ENCODE measurements at places on chromosomes 3 and 15. TPM values are rescaled to one million over a fixed set of nuclear protein-coding genes. Genes with fewer than 3 reads are reported as not detected.

The CLRN1 gene
- not detected for total RNA-seq

The IL16 gene
- 0.42 TPM for total RNA-seq

The FGD5 gene
- 0.28 TPM for total RNA-seq

The MME gene
- 12.8 TPM for total RNA-seq

The CAMKV gene
- not detected for total RNA-seq

The CFAP161 gene
- total RNA-seq, result not detected

The SV2B gene
- not detected for total RNA-seq

The HRG gene
- total RNA-seq, result not detected

The IL17RC gene
- total RNA-seq, result 42.2 TPM

The HEMK1 gene
- 15.9 TPM for total RNA-seq

The MAP4 gene
- 92.9 TPM for total RNA-seq

The FAM227B gene
- total RNA-seq, result 1.6 TPM

The GOLGA8J gene
- not detected for total RNA-seq

The TTC21A gene
- total RNA-seq, result 0.71 TPM

The CLDN1 gene
- total RNA-seq, result 60.4 TPM

The COL6A5 gene
- not detected for total RNA-seq

The LYZL4 gene
- not detected for total RNA-seq

The FSTL1 gene
- total RNA-seq, result 69.8 TPM

The SLC24A5 gene
- not detected for total RNA-seq

The ZPLD1 gene
- total RNA-seq, result 0.28 TPM

The SLC22A13 gene
- total RNA-seq, result 0.07 TPM

The EIF1B gene
- 4.7 TPM for total RNA-seq

The ALS2CL gene
- total RNA-seq, result 57.3 TPM

The MAGEL2 gene
- total RNA-seq, result not detected

The SLC28A1 gene
- total RNA-seq, result not detected

The NUP210 gene
- 0.21 TPM for total RNA-seq

The SCN5A gene
- total RNA-seq, result not detected

The GOLGA8S gene
- total RNA-seq, result not detected

The GPR156 gene
- total RNA-seq, result 0.14 TPM

The HDAC11 gene
- total RNA-seq, result 15.1 TPM

The SLC28A2 gene
- total RNA-seq, result not detected

The PSMA4 gene
- 291 TPM for total RNA-seq

The MESP1 gene
- total RNA-seq, result not detected

The MITF gene
- total RNA-seq, result 5.3 TPM
